ENCODE measurements at places on chromosomes 4 and X.
A peak's percentile ranks its signal among the peaks of the same experiment; 100 is the strongest.

GRCh38 chr4:26055855-26056254, 141.8 kb downstream of the SMIM20 start:
- H3K27me3 ChIP-seq: peaks cover 5% of the 10 kb centered on the region
- no peak overlapping the region for H3K27ac ChIP-seq
- H3K4me1 ChIP-seq: peaks cover 12% of the 10 kb centered on the region

DNA sequence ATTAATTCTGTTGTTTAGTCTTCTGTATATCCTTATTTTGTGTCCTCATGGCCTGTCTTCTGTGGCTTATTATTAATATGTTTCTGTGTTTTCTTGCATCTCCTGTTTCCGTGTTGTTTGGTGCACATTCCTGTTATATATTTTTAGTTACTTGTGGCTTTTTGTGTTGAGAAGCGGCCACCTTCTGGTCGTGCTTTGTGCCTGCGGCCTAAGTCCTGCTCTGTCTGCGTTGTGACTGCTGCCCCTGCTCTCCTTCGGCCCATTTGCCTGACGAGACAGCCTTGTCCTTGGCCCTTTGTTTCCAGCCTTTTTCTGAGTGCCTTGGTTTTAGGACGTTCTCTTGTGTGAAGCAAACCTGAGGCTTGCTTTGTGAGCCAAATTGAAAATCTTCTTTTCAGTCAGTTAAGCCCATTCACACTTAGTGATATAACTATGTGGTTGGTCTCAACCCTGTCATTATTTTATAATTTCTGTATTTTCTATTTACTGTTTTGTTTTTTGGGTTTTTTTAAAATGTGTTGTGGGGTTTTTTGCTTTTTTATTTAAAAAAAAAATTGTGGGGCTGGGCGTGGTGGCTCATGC, 43.8 kb downstream of the TNIP2 start:
- DNase-seq: no peak
- H3K4me1 ChIP-seq: peaks cover 13% of the 10 kb centered on the region
- H3K27me3 ChIP-seq: no peaks in the 10 kb centered on the region

- H3K27me3 ChIP-seq: no peaks in the 10 kb centered on the region
- H3K27ac ChIP-seq: no peak overlapping the region
- H3K36me3 ChIP-seq: no peaks in the 10 kb centered on the region
- DNase-seq: no peak
- no peak overlapping the region for H3K4me3 ChIP-seq
- H3K4me1 ChIP-seq: no peaks in the 10 kb centered on the region
These were observed 38.6 kb upstream of the NYX start for GRCh38 chrX:41408576-41408975.

DNA sequence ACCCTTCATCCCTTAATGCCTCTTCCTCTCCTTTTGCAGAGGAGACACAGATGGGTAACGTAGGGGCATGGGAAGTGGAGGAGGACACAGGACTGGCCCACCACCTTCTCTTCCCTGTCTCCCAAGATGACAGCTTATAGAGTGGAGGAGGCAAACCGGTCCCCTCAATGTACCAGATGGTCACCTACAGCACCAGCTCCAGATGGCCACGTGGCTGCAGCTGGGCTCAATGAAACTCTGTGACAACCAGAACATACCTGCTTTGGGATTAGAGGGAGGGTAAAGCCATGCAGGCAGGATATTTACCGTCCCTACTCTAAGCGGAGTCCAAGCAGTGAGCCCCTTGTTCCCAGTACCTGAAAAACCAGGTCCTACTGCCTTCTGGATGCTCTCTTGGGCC, 7.5 kb upstream of the KLHL15 start:
- no peak for DNase-seq
- no peaks in the 10 kb centered on the region for H3K4me1 ChIP-seq
- no peaks in the 10 kb centered on the region for H3K27me3 ChIP-seq
- no peaks in the 10 kb centered on the region for H3K36me3 ChIP-seq
- no peak overlapping the region for H3K4me3 ChIP-seq
- no peak overlapping the region for H3K27ac ChIP-seq

DNA sequence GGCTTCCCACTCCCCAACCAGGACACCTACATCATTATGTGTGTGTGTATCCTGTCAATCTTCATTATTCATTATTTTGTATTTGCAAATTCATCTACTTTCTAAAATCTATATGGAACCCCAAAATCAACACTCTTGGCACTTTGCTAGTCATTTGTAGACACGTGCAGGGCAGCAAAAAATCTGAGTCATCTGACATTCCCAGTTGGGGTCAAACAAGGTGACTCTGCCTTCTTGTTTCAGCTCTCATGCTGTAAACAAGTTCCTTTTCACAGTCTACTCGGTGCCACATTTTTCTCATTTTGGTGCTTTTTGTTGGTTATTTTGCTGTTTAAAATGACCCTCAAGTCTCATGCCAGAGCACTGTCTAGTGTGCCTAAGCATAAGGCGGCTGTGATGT, 5.9 kb downstream of the MRFAP1L1 start:
- peak overlapping the region; percentile 6 for H3K27ac ChIP-seq
- H3K27me3 ChIP-seq: no peaks in the 10 kb centered on the region
- no peak for DNase-seq
- peaks cover 55% of the 10 kb centered on the region for H3K4me1 ChIP-seq
- no peak overlapping the region for H3K4me3 ChIP-seq

DNA sequence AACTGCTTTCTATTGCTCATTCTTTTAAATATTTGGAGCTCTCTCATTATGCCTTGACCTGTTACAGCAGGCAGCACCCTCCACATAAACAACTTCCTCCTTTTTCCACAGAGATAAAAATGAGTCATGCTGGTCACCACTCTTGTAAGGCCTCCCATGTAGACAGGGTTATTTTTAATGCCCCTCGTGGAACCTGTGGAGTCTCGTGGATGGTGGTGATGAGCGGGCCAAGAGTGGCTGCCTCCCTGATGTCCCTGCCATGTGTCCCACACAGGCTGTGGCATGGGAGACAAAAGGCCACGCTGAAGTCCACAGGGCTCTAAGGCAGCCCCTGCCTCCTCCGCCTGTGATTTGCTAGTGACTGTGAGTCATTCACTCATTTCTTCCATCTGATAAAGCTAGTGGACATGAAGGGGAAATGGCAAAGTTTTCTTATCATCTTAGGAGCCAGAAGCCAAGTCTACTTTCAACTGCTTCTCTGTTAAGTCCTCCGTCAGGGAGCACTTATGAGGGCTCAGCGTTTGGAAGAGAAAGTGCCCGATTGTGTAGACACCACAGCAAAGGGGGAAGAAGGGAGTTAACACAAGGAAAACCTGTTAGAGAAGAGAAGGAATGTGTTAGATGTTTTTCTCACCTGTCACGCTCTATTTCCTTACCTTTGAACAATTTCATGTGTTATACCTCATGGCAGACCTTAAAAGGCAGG, 121.6 kb upstream of the FAT1 start:
- DNase-seq: no peak
- H3K27me3 ChIP-seq: no peaks in the 10 kb centered on the region
- no peaks in the 10 kb centered on the region for H3K36me3 ChIP-seq
- H3K4me3 ChIP-seq: no peak overlapping the region

GRCh38 chr4:98242063-98242462, 19.1 kb upstream of the RAP1GDS1 start:
- peaks cover 49% of the 10 kb centered on the region for H3K27me3 ChIP-seq
- no peak for DNase-seq
- H3K4me1 ChIP-seq: no peaks in the 10 kb centered on the region
- no peak overlapping the region for H3K27ac ChIP-seq
- H3K4me3 ChIP-seq: no peak overlapping the region

GRCh38 chr4:158268553-158268952, 58.3 kb downstream of the TMEM144 start:
- H3K36me3 ChIP-seq: no peaks in the 10 kb centered on the region
- H3K4me3 ChIP-seq: no peak overlapping the region
- DNase-seq: no peak
- H3K4me1 ChIP-seq: no peaks in the 10 kb centered on the region
- H3K27ac ChIP-seq: no peak overlapping the region

- no peak overlapping the region for H3K27ac ChIP-seq
- DNase-seq: no peak
- H3K4me3 ChIP-seq: no peak overlapping the region
- H3K27me3 ChIP-seq: no peaks in the 10 kb centered on the region
- no peaks in the 10 kb centered on the region for H3K4me1 ChIP-seq
- no peaks in the 10 kb centered on the region for H3K36me3 ChIP-seq
These were observed 82.2 kb downstream of the APBB2 start for GRCh38 chr4:41132055-41132683.

DNA sequence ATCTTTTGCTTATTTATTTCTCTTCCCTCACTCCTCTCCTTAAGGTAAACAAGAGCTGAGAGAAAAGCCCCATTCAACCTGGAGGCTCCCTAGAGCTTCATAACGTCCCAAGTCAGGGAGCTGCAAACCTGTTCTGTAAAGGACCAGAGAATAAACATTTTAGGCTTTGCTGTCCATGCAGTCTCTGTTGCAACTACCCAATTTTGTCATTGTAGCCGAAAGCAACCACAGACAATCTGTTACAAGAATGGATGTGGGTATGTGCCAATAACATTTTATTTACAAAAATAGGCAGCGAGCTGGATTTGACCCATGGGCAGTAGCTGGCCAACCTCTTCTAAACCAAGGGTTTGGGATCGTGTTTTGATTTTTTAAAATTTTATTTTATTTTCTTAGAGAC, 71.3 kb upstream of the TBL1X start:
- no peak for DNase-seq
- no peak overlapping the region for H3K27ac ChIP-seq
- H3K4me1 ChIP-seq: peaks cover 4% of the 10 kb centered on the region

- peak overlapping the region; percentile 91 for H3K27ac ChIP-seq
- H3K27me3 ChIP-seq: no peaks in the 10 kb centered on the region
- H3K36me3 ChIP-seq: peaks cover 6% of the 10 kb centered on the region
- H3K4me1 ChIP-seq: peaks cover 25% of the 10 kb centered on the region
These were observed 685 bp downstream of the COMMD8 start for GRCh38 chr4:47462799-47463234.

GRCh38 chr4:74549936-74550335, 105.0 kb downstream of the AREG start:
- H3K4me3 ChIP-seq: no peak overlapping the region
- no peak overlapping the region for H3K27ac ChIP-seq
- no peaks in the 10 kb centered on the region for H3K4me1 ChIP-seq
- H3K36me3 ChIP-seq: peaks cover 3% of the 10 kb centered on the region
- no peak for DNase-seq

DNA sequence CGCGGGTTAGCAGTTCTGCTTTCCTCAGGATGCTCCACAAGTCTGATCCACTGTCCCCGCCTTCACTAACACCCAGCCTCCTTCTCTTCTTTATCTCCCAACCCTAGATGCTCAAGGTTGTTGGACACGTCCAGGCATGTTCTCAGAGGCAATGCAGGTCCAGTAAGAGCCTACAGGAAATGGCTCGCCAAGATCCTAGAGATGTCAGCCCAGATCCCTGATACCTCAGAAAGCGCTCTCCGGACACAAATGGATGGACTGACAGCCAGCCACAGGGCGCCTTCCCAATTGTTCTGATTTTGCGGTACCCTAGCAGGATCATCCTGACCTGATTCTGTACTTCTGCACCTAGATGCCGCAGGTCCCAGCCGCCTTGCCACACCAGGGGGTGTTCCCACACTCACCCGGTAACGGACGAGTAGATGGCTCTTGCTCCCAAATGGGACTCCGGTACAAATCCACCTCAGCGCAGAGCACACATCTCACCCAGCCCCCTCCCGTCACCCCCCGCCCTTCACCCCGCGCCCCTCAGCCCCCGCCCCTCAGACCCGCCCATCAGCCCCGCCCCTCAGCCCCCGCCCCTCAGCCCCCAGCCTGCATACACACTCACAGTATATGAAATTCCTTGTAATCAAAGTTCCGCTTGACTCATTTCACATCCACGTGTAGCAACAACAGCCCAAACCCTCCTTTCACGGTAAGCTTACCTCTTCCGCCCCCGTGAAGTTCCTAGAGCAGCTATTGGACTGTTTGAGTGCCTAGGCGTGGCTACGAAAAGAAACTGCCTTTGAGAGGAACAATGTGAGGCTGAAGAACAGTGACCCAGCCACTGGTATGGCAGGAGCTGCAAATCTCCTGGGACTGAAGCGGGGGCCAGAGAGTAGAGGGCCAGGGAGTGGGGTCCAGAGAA, at the start of gene EDA2R:
Gene EDA2R, minus strand, starts transcription at position 488 of the 910 bp plus-strand sequence. CDS start 23,058 bp downstream, outside the sequence.
- H3K27ac ChIP-seq: no peak within 1 kb of the TSS
- H3K4me1 ChIP-seq: no peaks in the 10 kb centered on the region
- DNase-seq: no peak
- H3K36me3 ChIP-seq: no peaks in the 10 kb centered on the region
- H3K4me3 ChIP-seq: no peak within 1 kb of the TSS

DNA sequence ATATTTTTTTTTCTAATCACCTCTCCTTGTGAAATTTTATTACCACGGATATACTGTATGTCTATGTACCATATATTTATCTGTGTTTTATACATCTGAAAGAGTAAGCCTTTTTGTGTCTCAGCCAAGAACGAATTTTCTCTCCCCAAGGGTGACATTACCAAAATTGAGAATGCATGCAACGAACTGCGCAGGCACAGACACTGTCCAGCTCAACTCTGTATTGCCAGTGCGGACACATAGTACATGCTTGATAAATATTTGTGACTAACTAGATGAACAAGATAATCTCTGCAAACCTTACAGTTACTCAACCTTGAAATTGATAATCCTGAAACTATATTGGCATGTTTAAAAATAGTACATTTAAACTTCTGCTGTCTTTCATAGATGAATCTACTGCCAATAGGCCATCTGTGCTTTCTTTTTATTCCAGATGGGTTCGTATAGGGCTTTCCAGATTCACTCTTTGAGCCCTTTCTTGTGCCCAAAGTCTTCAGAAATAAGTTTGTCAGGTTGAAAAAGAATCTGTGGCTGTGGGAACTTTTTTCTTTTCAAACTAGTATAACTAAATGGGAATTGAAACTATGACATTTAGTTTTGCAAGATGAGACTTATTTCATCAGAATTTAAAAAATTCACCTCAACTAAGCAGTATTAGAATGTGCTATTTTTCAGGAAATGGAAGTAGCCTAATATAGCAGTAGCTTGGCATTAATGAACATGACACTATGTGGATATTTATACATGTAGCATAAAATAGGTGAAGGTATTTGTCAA, 38.9 kb downstream of the DTHD1 start:
- DNase-seq: no peak
- no peaks in the 10 kb centered on the region for H3K27me3 ChIP-seq
- peak overlapping the region; percentile 94 for H3K27ac ChIP-seq

DNA sequence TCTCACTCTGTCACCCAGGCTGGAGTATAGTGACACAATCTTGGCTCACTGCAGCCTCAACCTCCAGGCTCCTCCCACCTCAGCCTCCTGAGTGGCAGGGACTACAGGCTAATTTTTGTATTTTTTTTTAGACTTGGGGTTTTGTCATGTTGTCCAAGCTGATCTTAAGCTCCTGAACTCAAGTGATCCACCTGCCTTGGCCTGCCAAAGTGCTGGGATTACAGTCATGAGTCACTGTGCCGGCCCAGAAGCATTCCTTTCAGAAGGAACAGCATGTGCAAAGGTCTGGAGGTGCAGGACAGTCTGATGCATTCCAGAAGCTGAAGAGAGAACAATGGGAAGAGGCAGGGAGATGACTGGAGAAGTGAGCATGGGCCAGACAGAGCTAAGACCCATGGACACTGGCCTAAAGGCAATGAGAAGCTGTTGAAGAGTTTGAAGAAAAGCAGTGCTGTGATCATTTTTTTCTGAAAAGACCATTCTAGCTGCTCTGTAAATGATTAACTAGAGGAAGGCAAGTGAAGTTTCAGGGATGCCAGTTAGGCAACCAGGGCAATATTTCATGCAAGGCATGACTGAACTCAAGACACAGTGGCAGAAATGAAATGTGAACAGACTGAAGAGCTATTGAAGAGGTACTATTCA, 43.2 kb downstream of the MANBA start:
- H3K27ac ChIP-seq: peak overlapping the region; percentile 33
- no peaks in the 10 kb centered on the region for H3K4me1 ChIP-seq
- DNase-seq: no peak
- H3K4me3 ChIP-seq: no peak overlapping the region
- no peaks in the 10 kb centered on the region for H3K27me3 ChIP-seq
- peaks cover 20% of the 10 kb centered on the region for H3K36me3 ChIP-seq
